ENCODE measurements at places on chromosomes 16 and 17.

DNA sequence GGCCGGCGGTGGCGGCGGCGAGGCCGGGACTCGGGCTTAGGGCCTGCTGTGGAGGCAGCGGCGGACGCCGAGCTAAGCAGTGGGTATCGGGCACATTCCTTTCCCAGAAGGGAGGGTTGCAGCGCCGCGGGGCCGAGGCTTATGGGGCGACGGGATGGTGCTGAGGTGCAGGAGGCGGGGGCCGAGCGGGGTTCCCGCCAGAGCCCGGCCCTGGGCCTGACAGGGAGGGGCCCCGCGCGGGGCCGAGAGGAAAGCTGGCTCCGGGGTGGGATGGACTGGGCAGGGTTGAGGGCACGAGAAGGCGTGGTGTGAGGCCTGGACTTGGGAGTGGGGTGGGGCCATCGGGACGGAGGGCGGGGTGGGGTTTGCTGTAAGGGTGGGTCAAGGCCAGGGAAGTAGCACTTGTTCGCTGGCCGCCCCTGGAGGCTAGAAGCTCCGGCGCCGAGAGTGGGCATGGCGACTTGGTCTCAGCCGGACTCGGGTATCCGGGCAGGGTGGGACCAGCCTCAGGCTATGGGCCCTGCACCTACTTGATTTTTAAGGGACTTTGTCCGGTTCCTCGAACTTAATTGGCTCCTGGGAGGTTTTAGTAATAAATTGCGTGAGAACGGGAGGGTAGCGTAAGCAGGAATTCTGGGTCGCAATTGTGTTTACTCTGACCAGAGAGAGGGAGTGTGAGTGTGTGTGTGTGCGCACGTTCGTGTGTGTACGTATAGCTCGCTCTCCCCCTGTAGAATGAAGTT lies 396 bp downstream of the NFE2L1 start:
- DNase-seq, result peak; percentile 56

- no peak for DNase-seq
Observed at GRCh38 chr16:84839956-84840355, 20.2 kb downstream of the CRISPLD2 start.

DNA sequence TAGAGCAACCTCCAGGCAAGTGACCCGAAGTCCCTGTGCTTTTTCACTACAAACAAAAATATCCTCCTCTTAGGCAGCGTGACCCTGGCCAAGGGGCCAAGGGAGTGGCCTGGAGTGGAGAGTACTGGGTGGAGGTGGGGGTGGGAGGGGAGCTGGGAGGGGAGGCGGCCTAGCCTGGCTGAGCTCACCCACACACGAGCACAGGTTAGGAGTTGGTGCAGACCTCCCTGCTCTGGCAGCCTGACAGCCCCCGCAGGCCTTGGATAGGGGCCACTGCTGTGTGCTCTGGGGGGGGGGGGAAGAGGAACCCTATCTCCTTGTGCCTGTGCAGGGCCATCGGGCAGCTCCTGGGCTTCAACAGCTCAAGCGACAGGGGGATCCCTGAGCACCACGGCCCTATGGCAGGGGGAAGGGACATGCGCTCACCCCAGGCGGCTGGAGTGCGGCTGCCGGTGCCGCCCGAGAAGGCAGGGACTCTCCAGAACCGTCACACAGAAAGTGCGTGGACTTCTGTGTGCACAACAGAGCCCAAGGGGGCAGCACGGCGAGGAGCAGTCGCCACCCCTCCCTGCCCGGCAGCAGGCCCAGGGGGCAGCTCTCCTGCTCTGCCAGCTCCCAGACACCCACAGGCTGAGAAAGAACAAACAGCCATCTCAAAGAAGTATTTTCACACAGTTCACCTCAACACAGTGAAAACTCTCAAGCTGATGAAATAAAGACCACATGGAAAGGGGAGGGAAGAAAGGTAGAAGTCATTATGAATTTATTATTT lies 13.3 kb downstream of the SLC16A3 start:
- no peak for DNase-seq

DNA sequence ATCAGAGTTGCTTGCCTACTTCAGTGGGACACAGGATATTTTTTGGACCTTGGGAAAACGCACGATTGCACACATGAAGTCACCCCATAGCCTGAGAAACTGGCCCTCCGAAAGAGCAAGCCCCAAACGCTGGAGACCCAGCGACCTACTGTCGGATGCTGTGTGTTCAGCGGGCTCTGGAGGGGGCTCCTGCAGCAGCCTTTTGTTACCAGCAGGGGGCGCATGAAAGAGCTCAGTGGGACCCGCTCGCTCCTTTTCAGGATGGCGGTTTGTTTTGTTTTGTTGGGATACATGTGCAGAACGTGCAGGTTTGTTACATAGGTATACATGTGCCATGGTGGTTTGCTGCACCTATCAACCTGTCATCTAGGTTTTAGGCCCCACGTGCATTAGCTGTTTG lies 28.4 kb downstream of the MYH3 start:
- DNase-seq, result no peak

DNA sequence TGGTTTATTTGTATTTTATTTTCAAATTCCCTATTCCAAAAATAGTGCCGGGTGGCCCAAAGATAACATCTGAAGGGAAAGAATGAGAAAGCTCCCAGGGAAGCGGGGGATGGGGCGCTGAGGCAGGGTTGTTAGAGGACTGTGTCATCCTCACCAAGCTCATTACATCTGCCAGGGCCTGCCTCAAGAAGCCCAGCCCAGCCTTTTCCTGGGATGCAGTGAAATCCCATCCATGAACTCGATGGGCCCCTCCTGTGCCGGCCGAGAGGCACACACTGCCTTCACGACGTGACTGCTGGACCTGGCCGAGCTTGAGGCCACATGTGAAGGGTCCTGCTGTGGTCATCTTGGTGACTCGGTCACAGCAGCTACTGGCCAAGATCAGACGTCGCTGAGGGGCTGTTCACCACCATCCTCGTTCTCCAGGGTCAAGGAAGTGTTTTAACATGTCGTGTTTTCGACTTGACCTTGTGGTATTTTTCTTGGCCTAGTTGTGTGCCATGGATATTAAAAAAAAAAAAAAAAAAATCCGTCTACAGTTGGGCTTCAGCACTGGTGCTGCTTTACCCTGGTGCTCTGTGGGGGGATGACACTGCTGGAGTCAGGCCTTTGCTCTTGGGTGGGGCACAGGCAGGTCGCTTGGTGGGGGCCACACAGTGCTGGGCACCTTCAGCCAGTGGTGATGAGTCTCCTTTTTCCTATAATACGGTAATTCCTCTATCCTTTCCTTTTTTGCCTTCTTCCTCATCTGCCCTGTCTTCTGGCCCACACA lies 4.9 kb downstream of the TIMM22 start:
- no peak for DNase-seq

- DNase-seq, result no peak
Observed at GRCh38 chr16:56679818-56680217, 2.5 kb upstream of the MT1X start.

- no peak for DNase-seq
Observed at GRCh38 chr16:57998486-57998885, 2.0 kb downstream of the ZNF319 start.

DNA sequence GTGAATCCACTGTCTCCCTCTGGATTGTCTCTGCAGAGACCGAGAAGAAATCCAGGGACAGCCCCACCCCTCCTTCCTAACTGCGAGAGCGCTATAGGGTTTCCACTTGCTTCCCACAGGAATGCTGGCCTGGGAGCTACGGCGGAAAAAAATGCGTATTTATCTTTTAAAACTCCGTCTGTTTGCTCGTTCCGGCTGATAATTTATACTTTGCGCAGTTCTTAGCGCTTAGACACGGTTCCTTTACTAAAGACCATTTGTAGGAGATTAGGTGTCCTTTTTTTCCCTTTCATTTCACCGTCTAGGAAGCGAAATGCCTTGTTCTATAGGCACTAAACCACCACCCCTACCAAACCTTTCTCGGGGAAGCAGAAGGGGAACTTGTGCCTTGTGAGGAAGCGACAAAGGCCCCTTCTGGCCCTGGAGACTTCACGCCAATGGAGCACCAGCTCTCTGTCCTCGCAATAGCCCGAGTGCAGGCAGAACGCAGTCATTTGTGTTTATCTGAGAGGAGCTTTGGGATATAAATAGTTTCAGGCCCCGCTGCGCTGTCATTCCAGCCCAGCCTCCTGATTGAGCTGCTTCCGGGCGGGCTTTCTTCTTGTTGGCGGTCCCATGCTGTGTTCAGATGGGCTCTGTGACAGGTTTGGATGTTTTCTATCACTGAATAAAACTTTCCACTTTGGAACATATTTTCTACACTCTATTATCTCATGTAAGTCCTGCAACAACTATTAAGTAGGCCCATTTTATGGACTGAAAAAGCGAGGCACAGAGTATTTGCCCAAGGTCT lies 791 bp upstream of the SUPT4H1 start:
- DNase-seq, result no peak

DNA sequence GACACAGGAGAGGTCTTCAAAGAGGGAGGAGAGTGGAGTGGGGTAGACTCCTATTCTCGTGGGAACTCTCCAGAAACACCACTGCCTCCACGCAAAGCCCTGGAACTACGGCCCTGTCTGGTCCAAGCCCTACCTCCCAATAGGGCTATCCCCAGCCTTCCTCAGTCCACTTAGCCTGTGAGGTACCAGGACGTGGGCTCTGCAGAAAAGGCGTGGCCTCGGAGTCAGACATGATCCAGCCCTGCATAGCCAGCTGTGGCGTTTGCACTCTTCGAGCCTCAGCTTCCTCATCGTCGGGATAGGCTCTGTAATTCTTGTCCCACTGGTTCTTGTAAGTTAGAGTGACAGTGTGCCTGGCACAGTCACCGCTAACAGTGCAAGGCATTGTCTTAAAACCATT lies 13.8 kb downstream of the ENDOV start:
- no peak for DNase-seq

DNA sequence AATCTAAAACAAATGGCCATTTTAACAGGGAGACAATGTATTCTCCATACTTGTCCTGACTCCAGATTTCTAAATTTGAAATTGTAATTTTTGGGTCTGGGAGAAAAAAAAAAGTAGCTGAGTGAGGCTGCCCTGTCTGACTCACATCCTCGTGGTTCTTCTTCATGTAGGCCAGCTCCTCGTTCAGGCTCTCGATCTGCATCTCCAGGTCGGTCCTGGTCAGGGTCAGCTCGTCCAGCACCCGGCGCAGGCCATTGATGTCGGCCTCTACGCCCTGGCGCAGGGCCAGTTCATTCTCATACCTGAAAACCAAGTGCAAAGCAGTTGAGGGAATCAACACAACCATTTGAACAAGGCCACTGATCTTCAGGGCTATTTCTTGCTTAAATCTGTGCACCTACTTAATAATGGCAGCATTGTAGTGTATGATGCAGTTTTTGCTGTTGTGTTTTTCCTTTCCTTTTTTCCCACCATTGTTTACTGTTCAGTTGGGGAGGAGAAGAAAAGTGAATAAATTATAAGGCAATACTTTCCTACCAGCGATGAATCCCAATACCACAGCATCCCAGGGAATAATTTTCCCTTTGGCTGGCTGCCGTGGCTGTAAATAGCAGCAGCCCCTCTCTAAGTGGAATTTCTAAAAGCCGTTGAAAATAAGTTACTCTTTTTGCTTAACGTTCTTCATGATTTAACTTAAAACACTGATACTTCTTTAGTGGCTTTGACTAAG lies 2.2 kb downstream of the KRT12 start:
- no peak for DNase-seq

DNA sequence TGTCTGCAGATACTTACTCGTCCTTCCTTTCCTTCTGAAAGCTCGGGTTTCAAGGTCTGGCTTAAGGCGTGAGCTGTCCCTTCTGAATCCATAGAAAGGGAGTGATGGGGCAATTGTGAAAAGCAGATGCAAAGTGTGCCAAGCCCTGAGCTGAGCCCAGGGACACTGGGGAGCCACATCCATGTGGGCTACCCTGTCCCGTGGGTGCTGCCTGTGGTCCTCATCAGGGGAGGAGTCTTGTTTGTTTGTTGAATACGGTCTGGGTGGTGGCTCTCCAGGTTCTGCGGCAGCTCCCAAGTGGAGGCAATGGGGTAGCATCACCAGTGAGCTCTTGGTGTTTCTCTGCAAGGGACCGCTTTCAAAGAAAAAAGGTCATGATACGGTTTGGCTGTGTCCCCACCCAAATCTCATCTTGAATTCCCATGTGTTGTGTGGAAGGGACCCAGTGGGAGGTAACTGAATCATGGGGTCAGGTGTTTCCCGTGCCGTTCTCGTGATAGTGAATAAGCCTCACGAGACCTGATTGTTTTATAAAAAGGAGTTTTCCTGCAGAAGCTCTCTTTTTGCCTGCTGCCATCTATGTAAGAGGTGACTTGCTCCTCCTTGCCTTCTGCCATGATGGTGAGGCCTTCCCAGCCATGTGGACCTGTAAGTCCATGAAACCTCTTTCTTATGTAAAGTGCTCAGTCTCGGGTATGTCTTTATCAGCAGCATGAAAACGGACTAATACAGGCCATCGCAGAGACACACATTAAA lies 1.0 kb upstream of the ALG1 start:
- DNase-seq, result no peak

DNA sequence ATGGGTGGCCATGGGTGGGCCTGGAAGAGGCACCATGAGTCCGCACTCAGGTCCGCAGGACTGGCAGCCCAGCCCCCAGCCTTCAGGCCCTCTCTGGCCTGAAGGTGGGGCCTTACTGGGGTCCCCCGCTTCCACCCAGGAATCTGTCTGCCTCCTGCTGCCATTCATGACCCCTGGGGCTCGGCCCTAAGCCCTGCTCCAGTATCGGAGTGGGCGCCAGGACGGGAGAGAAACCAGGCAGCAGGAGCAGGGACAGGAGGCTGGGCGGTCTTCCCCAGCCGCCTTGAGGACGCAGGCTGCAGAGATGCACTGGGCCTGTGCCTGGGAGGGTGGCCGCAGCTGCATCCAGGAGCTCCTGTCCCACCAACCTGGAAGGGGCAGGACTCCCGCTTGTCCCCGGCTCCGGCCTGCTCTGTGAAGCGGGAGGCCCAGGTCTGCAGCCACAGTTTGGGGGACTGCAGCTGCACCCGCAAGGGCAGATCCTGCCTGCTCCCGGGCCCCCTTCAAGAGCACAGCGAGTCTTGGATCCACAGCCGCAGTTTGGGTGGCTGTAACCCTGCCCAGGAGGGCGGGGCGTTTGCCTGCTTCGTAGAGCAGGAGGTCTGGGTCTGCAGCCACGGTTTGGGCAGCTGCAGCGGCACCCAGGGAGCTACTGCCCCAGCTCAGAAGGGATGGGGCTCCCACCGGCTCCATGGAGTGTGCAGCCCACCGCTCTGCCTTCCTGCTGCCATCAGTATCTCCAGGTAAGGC lies 81.8 kb upstream of the DNAJA2 start:
- DNase-seq, result no peak

DNA sequence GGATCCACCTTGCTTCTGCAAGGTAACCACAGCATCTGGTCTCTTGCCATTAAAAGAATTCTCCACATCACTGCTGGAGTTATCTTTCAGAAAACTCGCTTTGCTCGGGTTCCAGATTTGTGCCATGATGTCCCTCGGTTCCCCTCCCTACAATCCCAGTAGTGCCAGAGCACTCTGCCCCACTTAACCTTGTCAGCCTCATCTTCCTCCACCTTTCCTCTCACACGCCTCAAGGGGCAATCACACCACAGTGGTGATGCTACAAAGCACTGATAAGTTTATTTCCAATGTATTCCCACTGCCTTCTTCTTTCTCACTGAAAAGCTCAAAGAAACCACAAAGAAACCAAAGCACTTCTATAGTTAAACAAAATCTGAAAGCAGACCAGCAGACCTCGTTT lies 11.4 kb upstream of the CDRT4 start:
- DNase-seq, result no peak

- DNase-seq, result no peak
Observed at GRCh38 chr16:86110134-86110533, 211.2 kb downstream of the IRF8 start.

GRCh38 chr17:10622617-10623485 lies 34.3 kb downstream of the MYH3 start:
- DNase-seq, result no peak
